Stimulated activated CD8-positive, alpha-beta memory T cell treated with anti-CD3 and anti-CD28 coated beads, Interleukin-2, amount 100 ng/mL, for 48 hours (primary cell): ENCODE measurements at places on chromosomes 13 and 19.

DNA sequence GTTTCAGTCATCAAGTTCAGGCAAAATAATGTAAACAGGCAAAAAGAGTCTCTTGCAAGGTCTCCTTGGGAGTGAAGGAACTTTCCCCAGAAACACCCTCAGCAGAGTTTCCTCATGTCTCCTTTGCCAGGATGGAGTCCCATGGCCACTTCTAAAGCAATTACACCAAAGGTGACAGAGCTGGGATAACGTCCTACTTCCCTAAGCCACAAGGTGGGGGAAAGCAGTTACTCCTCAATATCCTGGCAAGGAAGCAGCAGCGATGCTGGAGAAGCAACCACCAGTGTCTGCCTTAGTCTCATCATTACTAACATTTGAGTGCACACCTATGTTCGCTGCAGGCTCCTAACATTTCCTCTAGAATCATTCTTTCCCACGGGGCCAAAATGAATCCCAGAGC is 88.6 kb downstream of the UBL3 start:
- DNase-seq: no peak

DNA sequence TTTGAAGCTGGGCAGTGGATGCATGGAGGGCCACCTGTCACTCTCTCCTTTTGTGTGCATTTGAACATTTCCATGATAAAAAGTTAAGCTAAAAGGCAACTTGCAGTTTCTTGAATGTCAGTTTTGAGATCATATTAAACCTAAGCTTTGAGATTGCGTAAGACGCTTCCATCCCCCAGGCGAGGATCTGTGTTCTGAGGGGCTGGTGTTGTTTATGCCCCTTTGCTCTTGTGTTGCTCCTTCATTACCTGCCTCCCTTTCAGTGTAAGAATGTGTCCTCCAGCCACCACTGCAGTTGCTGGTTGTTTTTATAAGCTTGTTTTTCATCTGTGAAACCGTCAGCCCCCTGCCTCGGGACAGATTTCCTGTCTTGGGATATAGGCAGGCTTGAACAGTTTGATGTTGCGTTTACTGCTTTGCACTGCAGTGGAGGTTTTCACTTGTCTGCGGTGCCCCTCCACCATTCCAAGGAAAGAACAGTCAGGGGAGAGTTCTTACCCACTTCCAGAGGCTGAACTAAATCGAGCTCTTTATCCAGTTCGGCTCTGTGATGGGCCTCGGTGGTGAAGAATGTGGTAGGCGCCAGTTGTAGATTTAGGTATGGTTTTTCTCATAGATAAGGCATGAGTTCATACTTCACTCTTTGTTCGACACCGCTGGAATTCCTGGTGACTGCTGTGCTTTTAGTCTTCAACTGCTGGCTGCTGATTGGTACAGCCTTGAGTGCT is 96.8 kb downstream of the ARHGEF7 start:
- DNase-seq: no peak

- no peak for DNase-seq
These were observed 155.8 kb downstream of the TEX29 start for GRCh38 chr13:111476197-111476596.

- no peak for DNase-seq
These were observed 342.7 kb downstream of the TBC1D4 start for GRCh38 chr13:75139291-75139690.

DNA sequence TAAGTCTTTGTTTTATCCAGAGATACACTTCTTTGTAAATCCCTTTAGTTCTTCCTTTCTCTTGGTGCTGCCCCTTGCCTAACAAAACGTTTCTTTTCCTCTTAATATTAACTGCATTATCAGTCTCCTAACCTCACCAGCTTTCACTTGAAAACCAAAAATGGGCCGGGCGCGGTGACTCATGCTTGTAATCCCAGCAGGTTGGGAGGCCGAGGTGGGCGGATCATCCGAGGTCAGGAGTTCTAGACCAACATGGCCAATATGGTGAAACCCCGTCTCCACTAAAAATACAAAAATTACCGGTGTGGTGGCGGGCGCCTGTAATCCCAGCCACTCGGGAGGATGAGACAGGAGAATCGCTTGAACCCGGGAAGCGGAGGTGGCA is 329.8 kb upstream of the MIR17HG start:
- no peak for DNase-seq

- DNase-seq: no peak
These were observed 36.3 kb upstream of the LSM14A start for GRCh38 chr19:34135821-34136611.

- DNase-seq: peak; percentile 36
These were observed 24.9 kb downstream of the EPS15L1 start for GRCh38 chr19:16446724-16447368.

- DNase-seq: no peak
These were observed at the start of gene OR10H2 for GRCh38 chr19:15727724-15728123. Gene OR10H2 (plus strand): TSS chr19:15728024. CDS start chr19:15728044, 20 bp downstream.

DNA sequence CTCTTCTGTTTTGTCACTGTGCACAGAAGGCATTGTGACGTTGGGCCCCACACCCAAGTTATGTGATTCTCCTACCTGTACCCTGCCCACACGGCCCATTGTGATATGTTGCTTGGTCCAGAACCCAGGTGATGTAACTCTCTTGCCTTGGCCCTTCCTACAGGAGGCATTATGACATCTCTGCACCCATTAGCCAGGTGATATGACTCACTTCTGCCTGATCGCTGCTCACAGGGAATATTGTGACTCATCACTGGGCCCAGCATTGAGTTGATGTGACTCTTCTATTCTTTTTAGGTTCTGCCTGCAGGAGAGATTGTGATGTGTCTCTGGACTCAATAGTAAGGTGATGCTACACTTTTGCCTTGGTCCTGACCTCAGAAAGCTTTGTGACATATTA is 65.4 kb upstream of the ZNF91 start:
- DNase-seq: no peak

DNA sequence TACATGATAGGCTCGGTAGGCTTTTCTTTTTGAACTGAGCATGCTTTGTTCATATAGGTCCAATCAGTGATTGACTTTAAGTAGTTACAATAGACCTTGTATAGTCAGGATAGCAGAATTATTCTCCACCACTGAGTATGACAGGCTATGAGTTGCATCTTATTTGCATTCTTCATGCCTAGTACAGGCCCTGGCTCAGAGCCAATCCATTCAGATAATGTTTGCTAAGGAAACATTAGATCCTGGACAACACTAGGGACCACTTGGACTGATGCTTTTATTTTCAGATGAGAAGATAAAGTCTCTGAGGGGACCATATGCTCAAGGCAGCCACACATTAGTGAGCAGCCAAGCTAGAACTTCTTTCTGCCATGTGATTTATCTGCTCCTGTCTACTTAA is 133.9 kb downstream of the KL start:
- DNase-seq: no peak

DNA sequence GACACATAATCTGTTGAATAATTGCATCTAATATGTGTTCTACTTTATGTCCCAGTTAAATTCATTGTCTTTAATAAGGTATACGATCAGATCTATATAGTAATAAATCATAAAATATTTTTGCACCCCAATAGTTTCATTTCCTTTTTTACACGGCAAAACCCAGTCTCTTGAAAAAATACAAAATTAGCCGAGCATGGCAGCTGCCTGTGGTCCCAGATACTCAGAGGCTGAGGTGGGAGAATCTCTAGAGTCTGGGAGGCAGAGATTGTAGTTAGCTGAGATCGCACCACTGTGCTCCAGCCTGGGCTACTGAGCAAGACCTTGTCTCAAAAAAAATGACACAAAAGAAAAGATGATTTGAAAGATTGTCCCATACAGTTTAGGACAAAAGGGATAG is 52.3 kb upstream of the PARP4 start:
- DNase-seq: no peak

GRCh38 chr13:22194106-22194805 is 523.4 kb downstream of the FGF9 start:
- no peak for DNase-seq

- no peak for DNase-seq
These were observed 7.2 kb upstream of the MBNL2 start for GRCh38 chr13:97214921-97215320.

DNA sequence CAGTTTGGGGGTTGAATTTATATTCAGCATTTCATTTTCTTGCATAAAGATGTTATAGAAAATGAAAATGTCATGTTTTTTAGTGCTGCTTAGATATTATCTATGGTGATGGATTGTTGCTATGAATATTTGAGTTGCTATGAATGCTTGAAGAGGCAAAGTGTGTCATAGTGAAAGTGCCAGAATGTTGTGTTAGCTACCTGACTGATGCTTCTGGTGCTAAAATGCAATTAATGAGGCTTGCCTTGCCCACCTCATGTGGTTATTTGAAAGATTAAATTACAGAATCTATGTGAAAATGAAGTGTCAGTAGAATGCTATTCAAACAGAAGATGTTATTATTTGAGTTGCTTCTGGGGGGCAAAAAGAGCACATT is 62.7 kb upstream of the MYCBP2 start:
- DNase-seq: no peak
